ENCODE measurements at places on chromosomes 7 and 10.
A peak's percentile ranks its signal among the peaks of the same experiment; 100 is the strongest.

- DNase-seq: no peak
These were observed 162.1 kb downstream of the TCF7L2 start for GRCh38 chr10:113111900-113112853.

DNA sequence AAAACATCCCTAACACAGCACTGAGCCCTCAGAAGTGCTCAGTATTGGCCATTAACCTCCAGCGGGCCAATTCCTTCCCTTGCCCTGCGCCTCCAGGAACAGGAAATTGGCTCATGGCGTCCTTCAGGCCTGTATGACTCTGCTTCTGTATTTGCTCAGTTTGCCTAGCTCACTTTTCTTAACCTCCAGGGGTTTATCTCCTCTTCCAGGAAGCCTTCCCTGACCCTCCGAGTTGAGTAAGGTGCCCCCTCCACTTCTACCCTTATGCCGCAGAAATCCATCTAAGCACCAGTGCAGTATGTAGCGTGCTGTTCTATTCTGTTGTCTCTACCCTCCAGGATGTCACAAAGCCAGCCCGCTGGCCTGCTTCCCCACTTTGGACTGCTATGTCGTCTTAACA lies 1.1 kb upstream of the SFXN4 start:
- no peak for DNase-seq

GRCh38 chr7:30074422-30075030 lies 46.3 kb downstream of the PLEKHA8 start:
- DNase-seq: no peak

DNA sequence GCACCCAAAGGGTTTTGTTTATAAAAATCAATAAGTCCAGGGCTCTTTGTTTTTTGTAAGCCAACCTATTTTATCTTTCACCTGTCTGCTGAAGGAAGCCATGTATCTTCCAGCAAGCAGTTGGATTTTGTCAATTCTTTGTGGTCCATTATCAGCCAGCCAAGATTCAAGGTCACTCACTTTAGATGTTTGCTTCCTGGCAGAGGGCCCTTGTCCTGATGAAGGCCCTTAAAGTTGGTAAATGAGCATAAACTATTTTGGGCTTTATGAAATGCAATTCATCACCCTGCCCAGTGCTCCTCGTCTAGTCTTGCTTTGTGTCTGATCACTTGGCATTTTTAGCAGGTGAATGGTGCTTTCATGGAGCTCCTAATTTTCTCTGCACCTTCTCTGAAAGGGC lies 1004.2 kb downstream of the GRID1 start:
- no peak for DNase-seq

- DNase-seq: no peak
These were observed 71.6 kb downstream of the NKX6-2 start for GRCh38 chr10:132714096-132714985.

DNA sequence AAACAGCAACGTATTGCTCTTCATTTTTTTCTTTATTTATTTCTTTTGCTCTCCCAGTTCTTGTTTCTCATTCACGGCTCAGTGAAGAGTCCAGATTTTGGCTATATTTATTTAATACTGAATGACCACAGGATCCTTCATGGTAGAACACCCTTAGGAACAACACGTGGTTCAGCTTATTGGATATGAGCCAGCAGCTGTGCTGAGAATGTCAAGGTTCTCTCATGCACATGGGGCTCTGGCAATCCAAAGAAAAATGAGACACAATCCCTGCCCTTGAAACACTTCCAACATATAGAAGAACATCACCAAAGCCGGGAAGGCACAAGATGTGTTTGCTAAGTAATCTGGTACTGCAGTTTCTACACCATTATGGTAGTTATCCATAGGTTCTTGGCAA lies 852.9 kb downstream of the SORCS1 start:
- no peak for DNase-seq

DNA sequence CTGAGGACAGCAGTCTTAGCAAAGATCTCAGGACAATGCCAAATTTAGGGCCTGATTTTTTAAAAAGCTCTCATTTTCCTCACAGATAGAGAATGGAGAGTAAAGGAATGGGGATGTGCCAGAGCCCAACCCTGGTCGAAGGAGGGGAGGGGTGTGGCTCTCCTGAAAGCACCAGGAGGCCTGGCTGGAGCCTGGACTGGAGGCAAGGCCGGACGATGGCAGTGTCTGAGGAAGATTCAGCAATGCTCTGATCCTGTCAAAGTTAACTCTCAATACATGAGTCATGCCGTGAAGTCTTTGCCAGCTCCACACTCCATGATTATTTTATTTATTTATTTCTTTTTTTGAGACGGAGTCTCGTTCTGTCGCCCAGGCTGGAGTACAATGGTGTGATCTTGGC lies 108.3 kb downstream of the UPF2 start:
- no peak for DNase-seq

DNA sequence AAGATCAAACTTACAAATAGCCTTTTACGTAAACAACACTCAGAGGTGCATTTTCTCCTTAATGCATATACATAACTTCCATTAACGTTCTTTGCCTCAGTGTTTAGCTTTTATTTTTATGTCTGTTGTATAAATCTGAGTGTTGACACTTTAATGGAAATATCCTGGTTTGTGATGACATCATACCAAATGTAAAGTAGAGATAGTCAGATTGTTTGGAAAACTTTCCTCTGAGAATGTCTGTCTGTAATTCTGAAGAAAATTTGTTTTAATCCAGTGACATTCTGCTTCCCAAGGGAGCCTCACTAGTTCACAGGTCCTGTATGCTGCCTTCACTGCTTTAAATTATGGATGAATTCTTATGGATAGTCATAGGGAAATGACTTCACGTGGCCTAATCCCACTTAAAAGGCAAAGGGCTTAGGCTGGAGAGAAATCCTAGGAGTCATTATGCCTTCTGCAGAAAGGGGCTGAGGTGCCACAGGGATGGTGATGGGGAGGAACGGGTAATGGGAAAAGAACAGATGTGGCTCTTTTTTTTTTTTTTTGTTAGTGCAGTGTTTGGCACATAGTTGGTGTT lies 93.2 kb downstream of the DNAJB9 start:
- no peak for DNase-seq

- DNase-seq: no peak
These were observed 395.6 kb upstream of the ETV1 start for GRCh38 chr7:14385074-14385473.

DNA sequence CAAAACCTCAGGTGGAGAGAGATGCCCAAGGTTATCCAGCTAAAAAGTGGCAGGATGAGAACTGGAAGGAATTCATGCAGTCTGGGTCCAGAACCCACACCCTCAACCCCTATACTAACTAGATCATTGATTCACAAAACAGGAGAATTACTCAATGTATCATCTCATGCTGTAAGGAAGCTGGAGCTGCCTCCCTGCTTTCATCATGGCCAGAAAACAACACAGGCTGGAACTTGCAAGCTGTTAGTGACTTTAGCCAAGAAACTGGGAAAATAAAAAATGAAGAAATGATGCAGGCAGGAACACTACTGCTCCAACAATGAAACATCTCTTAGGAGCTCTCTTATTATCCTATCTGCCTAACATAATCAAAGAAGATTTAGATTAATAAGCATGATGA lies 619.8 kb upstream of the CELF2 start:
- no peak for DNase-seq

DNA sequence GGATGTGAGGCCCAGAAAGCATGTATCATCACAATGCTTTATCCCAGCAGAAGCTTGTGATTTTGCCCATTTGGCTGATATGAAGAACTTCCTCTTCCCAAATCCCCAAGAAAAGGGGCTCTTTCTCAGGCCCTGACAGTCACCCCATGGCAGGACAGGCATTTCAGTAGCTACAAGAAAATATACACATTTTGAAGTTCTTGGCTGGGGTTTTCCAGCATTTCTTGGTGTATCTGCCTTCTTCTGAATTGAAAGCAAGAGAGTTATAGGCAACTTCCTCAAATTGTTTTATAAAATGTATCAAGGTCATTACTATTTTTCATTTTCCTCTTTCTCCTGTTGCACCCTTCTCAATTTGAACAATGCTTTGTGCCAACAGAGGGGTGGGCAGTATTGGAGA lies 63.3 kb upstream of the PDLIM1 start:
- DNase-seq: no peak

DNA sequence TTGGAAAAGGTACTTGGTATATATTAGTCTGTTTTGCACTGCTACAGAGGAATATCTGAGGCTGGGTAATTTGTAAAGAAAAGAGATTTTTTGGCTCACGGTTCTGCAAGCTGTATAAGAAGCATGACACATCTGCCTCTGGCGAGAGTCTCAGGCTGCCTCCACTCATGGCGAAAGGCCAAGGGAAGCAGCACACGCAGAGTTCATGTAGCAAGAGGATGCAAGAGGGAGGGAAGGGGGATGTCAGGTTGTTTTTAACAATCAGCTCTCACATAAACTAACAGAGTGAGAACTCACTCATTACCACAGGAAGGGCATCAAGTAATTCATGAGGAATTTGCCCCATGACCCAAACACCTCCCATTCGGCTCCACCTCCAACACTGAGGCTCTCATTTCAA lies 484.8 kb upstream of the DPP6 start:
- DNase-seq: no peak

DNA sequence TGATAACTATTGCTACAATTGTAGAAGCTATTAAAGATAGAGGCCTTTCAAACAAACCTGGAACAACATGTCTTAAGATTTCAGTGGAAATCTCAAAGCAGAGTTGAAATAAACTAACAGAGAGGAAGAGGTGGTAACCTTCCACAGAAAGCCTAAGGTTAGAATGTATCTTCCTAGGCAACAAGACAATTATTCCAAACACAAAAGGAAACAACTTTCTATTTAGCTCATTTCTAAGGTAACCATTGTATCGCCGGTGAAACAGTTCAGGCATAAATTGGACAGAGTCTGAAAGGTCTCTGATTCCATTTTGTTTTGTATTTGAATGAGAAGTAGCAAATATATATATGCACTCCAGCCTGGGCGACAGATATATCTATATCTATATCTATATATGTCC lies 30.7 kb upstream of the HYCC1 start:
- DNase-seq: no peak

GRCh38 chr7:157488281-157488680 lies 151.5 kb downstream of the DNAJB6 start:
- no peak for DNase-seq

DNA sequence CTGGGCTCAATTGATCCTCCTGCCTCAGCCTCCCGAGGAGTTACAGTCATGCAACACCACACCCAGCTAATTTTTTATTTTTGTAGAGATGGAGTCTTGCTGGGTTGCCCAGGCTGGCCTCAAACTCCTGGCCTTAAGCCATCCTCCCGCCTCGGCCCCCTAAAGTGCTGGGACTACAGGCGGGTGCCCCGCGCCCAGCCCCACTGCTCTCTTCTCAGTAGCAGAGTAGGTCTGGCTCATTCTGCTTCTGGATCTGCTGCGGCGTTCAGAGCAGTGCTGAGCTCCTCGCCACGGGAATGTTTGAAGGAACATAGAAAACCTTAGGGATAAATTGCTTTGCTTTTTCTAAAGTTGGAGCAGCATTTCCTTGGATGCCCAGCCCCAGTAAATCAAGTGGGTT lies 27.4 kb downstream of the WIPI2 start:
- DNase-seq: no peak

GRCh38 chr7:27168265-27168947 lies 3.1 kb upstream of the HOXA9 start:
- no peak for DNase-seq

- no peak for DNase-seq
These were observed 55.7 kb upstream of the RELN start for GRCh38 chr7:104045183-104045582.

DNA sequence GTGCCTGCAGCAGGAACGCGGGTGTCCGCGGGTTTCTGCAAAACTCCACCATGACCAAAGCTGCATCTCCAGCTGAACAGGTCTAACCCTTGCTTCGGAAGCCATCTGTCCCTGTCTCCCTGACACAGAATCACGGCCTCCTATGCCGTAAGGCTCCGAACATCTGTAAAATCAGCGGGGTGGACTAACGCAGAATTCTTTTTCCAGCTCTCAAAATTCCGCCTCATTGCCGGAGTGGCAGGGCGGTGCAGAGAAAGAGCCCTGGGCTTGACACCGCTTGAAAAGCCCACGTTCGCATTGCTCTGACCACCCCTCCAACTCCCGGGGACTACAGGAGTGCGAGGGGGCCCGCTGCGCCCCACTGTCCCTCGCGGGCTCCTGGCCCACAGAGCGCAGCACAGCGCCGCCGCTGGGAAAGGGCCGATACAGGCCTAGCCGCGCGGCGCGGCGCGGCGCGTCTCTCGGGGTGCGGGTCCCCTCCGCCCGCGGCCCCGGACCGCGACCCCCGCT lies 409 bp downstream of the DNMBP start:
- no peak for DNase-seq

DNA sequence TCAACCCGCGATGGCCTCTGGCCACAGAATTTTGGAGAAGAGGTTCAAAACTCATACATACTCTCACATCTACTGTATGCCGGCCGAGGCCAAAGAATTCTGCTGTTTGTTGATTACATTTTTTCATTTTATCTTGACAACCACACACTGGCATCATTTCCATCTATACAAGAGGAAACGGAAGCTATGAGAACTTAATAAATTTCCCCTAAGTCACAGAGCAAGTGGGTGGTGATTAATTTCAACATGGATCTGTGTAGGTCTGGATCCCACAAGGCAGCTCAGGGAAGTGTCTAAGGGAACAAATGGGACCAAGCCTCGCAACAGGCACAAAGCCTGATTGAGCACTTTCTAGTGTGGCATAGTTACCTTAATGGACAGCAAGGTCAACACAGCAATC lies 18.0 kb downstream of the ELMO1 start:
- no peak for DNase-seq

DNA sequence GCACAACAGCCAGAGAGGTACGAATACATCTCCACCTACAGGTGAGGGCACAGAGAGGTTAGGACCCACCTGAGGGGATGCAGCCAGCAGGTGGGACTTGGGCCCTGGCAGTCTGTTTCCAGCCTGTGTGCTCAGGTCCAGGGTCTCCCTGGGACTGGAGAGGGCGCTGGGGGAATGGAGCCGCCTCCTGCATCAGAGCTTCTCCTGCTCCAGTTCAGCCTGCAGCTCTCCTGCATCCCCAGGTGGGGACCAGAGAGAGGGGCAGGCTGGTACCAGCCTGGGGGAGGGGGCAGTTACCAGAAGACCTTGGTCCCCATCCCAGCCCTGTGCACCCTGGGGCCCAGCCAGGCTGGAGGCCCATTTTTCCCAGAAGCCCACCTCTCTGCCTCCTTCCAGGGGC lies 80.7 kb downstream of the LHPP start:
- DNase-seq: no peak

DNA sequence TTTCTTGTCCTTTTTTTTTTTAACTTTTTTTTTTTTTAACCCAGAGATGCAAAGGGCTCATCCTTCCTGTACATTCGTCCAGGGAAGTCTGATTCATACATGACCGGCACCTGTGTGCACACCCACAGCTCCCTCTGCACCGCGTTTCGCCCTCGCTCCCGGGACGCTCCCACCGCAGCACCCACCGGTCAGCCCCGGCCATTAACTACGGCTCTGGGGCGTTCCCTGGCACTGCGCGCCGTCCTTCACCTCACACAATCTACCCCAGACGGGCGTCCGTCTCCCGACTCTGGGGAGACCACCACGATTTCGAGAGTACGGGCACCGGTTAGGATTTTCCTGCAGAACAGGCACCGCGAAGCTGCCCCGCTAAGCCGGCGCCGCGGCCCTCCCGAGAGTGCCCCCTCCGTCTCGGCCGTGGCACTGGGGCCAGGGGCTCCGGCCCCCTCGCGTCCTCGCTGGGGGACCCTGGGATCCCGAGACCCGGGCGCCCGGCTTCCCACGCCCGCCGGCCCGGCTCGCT lies 452 bp downstream of the ATE1 start:
- peak; percentile 1 for DNase-seq

GRCh38 chr7:29107056-29107455 lies 39.3 kb downstream of the CPVL start:
- DNase-seq: no peak

GRCh38 chr7:146655928-146656797 lies 539.6 kb downstream of the CNTNAP2 start:
- no peak for DNase-seq

- DNase-seq: no peak
These were observed 58.7 kb upstream of the PRPS1L1 start for GRCh38 chr7:18086165-18087025.

Data from stimulated activated CD4-positive, alpha-beta T cell treated with anti-CD3 and anti-CD28 coated beads, TNF-alpha, amount 100 ng/mL, for 48 hours (primary cell).